T-helper 9 cell (primary cell): ENCODE measurements at places on chromosomes 3 and 15.

GRCh38 chr3:159158213-159158612 is 356.4 kb downstream of the MFSD1 start:
- no peak for DNase-seq

DNA sequence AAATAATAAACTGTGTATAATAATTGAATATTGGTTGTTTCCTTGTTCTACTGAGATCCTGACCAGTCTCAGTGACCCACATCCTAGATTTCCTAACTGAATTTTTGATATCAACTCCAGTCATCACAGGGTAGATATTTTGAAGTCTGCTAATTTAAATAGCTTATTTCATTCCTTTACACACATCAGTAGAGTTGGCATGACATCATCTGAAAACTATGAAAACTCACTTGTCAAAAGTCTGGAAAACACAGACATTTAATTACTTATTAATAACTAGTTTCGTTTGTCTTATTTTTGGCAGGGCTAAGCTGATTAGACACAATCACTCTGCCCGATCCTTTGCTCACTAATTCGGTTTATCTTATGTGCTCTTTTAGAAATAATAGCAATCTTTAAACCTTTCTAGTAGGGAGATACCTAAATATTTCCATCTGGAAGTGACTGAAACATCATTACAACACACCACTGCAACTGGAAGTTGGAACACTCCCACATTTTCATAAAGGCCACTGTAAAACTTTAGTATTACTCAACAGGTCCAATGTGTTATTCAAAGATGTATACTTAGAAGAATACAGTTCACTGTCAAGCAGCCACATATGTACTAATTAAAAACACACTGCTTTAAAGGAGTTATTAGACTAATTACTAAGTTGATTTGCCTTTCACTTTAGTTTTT is 198.4 kb upstream of the ZNF717 start:
- DNase-seq: no peak

- no peak for DNase-seq
These were observed 80.7 kb downstream of the TIGIT start for GRCh38 chr3:114374433-114374990.

GRCh38 chr3:183826448-183827250 is 1.3 kb upstream of the MAP6D1 start:
- no peak for DNase-seq
